ENCODE measurements at places on chromosomes 7 and 10.

DNA sequence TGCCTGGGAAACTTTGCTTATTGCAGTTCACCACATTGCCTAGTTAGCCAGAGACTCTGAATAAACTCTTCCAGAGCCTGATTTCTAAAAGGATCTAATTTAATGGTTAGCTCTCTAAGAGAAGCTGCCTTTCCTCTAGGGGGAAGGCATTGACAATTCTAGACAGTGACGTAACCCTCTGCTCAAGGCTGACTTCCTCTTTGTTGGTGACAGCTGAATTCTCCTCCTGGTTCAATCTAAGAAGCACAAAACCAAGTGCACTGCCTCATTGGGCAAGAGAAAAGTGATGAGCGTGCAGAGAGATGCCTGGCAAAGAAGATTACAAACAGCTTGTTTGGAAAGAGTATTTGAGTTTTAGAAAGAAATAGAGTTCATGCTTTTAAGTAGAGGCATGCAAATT lies 102.7 kb downstream of the MACC1 start:
- peak; percentile 33 for DNase-seq

- no peak for DNase-seq
Measured at GRCh38 chr10:77244746-77245145, 392.9 kb downstream of the KCNMA1 start.

- DNase-seq, result no peak
Measured at GRCh38 chr7:767941-768731, 41.1 kb upstream of the PRKAR1B start.

DNA sequence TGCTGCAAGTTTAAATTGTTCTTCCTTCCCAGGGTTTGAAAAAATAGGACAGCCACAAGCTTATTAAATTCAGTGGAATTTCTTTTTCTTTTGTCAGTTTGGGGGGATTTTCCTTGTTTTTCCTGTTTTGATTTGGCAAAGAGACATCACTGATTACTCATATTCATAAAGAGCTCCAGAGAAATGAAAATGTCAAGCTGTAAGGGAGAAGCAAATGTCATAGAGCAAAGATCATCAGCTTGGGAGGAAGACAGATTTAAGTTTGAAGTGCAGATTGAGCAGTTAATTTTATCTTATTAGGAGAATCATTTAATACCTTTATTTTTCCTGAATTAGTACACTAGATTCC lies 255.8 kb upstream of the PHYHIPL start:
- DNase-seq, result no peak
